ENCODE measurements at places on chromosomes 5 and 9.
A peak's percentile ranks its signal among the peaks of the same experiment; 100 is the strongest.

DNA sequence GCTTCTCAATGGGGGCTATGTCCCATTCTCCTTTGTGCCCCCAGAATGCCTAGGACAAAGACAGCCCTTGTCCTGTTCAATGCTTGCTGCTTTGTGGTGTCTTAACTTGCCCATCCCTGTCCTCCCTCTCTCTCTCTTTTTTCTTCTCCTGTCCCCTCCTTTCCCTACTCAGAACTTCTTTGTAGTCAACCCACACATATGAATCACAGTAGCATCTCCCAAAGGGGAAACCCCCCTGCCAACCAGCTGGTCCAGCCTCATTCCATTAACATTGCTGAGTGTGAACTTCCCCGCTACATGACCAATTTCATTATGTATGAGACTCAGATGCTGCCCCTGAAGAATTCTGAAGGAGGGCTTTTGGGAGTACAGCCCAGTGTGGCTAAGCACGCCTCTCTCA lies 408.3 kb downstream of the ENC1 start:
- peak; percentile 95 for DNase-seq

GRCh38 chr5:62964428-62964827 lies 385.8 kb downstream of the LRRC70 start:
- DNase-seq = no peak

DNA sequence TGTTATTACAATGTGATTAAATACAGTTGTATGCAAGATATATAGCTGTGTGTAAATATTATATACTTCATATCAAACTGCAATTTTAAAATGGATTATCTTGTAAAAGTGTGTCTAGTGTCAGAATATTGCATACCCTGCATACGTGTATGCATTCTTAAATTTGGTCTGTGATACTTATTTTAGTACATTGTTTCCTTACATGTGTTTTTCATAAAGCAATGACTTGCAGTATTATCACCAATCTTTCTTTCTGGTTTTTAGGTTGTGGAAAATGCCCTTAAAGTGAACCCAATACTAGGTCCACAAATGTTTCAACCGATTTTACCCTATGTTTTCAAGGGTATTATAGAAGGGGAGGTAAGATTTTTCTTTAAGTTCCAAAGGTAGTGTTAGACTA lies 28.5 kb upstream of the LRRC70 start:
- DNase-seq = no peak

- DNase-seq = peak; percentile 76
These were observed 1.2 kb downstream of the MIER3 start for GRCh38 chr5:56950626-56951125.

DNA sequence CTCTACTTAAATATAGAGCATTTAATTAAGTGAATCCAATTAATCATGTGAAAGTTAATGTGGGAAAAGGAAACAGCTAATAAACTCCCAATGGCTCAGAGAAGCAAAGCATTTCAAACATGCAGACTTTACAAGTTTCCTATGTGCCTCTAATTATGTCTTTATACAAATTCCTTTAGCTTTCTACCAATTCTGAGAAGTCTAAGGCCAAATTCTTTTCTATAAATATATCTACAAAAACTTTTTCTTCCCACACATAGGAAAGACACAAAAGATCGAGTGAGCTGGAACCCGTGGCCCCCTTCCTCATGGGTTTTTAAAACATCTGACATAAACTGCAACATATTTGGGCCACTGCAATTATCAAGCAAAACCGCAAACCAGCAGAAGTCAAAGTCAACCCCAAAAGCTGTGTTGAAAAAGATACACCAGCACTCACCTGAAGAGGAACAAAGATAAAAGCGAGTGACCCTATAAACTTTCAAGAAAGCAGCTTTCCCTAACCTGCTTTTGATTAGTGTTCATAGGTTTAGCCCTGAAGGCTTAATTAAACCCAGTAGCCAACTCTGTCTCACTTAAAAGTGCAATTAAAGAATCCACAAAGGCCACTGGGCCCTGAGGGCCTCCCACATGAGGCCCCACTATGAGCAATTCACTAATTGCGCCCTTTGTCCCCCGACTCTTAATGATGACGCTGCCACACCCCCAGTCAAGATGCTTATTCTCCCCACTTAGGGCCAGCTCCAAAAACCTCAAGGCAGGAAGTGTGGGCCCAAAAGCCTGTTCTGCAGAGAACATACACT lies 12.1 kb downstream of the SEMA5A start:
- peak; percentile 62 for DNase-seq

DNA sequence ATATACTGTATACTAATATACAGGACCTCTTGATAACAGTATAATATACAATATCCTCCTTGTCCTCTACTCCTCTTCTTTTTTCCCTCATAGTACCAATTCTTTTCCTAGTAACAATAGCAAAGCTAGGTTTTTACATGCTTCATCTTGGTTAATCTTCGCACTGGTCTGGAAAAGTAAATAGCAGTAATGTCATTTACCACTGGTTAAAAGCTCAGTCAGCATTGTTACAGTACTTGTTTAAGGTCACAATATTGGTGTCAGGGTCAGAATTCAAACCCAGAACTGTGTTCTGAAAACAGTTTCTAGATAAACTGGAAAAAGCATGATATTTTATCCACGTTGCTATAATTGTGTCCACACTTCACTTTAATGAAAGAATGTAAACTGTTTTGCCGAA lies 692.4 kb upstream of the CDH6 start:
- no peak for DNase-seq

DNA sequence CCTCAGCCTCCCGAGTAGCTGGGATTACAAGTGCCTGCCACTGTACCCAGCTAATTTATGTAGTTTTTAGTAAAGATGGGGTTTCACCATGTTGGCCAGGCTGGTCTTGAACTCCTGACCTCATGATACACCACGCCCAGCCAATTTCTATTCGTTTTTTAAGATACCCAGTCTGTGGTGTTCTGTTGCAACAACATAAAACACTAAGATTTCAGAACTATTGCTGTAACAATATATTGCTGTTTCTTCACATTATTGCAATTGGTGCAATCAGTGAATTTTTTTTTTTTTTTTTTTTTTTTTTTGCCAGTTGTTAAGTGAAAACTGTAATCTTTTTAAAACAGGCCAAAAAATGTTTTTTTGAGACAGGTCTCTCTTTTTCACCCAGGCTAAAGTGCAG lies 9.9 kb downstream of the SRP19 start:
- no peak for DNase-seq

GRCh38 chr5:54446379-54446732 lies 9.1 kb upstream of the HSPB3 start:
- peak; percentile 6 for DNase-seq

- peak; percentile 91 for DNase-seq
These were observed 194.6 kb downstream of the AOPEP start for GRCh38 chr9:94921092-94921471.

DNA sequence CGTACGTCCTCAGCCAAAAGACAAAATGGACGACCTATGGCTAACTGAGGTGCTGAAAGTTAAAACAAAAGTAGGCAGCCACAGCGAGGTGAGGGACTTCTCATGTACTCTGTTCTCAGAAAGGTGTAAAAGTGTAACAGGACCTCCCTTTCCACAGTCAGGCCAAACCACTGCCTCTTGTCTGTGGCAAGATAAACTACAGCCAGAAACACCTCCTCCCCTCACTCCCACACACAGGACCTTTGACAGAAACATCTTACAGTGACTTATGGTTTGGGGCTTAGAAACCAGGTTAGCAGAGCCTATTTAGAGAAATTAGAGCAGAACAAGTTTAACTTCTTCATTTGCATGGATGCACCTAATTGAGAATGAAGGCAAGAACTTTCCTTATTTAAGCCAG lies 499.1 kb upstream of the GRIN3A start:
- no peak for DNase-seq

DNA sequence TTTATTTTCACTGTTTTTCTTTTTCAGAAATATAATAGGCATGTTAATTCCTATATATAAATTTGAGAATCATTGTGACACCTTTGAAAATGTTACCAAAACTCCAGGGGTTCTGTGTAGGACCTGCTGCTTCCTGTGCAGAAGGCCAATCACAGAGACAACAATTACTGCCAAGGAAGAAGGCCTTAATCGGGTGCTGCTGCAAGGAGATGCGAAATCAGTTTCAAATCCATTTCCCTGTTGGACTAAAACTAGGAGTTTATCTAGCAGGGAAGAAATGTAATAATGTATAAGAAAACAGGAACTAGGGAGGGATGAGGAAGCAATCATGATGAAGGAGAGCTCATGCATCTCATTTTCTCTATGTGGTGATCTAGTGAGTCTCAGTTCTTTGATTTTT lies 209.7 kb upstream of the NUDT12 start:
- DNase-seq = no peak

DNA sequence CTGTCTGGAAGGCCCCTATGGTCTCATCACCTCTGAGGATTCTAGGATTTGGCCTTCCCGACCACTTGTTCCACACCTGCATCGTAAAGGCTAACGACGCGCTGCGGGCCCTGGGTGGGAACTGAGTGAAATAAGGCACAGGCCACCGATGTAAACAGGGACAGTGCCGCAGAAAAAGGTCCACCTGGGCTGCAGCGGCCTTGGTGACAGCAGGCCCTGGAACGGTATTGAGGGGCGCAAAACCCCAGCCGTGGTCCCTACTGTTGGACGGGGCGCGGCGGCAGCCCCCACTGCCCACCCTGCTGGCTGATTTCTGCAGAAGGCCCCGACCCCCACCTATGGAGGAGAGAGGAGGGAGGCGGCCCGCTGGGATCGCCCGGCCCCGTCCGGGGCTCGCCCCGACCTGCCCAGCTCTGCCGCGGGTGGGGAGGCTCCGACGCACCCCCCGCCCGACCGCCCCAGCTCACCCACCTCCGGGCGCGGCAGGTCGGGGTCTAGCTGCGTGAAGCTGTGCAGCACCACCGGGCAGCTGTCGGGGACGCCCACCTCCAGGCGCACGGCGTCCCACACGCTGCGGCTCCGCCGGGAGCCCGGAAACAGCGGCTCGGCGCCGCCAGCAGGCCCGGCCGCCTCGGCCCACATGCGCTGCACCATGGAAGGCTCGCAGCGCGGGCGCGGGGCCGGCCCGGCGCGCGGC lies 391 bp downstream of the RALGDS start:
- DNase-seq = no peak

GRCh38 chr9:137241490-137242268 lies 592 bp downstream of the TUBB4B start:
- DNase-seq = peak; percentile 60

GRCh38 chr5:40141418-40141817 lies 538.3 kb upstream of the PTGER4 start:
- no peak for DNase-seq

DNA sequence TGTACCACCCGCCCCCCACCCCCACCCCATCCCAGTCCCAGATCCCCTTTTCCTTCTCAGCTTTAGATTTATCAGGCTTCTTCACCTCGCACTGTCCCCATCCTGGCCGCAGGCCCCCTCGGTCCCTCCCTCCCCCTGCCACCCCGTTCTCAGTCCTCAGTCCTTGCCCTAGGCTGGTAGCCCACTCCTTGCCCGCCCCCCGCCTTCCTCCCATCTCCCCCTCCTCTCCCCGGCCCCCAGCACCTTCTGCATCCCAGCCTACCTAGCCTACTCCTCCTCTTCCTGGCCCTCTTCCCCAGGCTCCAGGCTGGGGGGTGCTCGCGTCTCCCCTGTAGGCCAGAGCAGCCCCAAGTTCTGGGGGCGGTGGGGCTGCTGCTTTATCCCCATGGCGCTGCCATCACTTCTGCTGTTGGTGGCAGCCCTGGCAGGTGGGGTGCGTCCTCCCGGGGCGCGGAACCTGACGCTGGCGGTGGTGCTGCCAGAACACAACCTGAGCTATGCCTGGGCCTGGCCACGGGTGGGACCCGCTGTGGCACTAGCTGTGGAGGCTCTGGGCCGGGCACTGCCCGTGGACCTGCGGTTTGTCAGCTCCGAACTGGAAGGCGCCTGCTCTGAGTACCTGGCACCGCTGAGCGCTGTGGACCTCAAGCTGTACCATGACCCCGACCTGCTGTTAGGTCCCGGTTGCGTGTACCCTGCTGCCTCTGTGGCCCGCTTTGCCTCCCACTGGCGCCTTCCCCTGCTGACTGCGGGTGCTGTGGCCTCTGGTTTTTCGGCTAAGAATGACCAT lies 828 bp downstream of the NPR2 start:
- DNase-seq = no peak

- no peak for DNase-seq
These were observed 173.3 kb upstream of the GAS1 start for GRCh38 chr9:87120610-87121009.

DNA sequence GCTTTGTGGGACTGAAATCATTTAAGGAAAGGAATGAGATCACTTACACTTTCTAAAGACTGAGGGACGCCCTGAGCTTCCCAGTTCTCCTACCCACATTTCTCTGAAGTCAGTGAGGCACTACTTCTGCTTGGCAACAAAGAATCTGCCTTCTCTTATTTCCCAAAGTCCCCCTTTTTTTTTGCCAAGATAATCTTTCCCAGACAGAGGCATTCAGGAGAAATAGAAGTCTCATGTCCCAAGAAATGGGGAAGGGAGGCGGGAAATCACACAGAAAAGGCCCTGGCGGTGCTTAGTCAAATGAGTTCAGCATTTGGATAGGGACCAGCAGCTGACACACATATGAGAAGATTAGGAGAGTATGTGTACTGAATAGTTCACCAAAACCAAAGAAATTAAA lies 159.7 kb downstream of the MUSK start:
- DNase-seq = peak; percentile 77

DNA sequence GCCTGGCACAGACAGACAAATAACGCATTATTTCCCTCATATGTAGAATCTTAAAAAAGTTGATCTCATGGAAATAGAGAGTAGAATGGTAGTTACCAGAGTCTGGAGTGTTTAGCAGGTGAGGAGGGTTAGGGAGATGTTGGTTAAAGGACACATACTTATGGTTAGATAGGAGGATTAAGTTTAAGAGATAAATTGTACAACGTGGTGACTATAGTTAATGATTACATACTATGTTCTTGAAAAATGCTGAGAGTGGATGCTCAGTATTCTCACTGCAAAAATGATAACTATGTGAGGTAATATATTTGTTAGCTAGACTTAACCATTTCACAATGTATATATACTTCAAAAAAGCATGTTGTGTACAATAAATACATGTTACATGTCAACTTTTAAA lies 38.0 kb downstream of the CERT1 start:
- DNase-seq = no peak

GRCh38 chr5:147340941-147341340 lies 106.1 kb downstream of the STK32A start:
- DNase-seq = no peak

DNA sequence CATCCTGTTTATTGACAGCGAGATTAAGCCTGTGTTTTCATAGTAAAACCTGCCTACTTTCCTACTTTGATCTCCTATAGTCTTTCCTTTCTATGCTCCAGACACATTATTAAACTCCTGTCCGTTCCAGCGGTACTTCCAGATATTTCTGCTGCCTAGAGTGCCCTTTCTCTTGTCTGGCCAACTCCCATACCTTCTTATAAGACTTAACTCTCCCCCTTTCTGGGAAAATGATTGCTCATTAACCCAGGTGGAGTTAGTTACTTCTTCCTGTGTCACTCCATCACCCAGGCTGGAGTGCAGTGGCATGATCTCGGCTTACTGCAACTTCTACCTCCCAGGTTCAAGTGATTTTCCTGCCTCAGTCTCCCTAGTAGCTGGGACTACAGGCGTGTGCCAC lies 33.1 kb downstream of the KDM4C start:
- no peak for DNase-seq

DNA sequence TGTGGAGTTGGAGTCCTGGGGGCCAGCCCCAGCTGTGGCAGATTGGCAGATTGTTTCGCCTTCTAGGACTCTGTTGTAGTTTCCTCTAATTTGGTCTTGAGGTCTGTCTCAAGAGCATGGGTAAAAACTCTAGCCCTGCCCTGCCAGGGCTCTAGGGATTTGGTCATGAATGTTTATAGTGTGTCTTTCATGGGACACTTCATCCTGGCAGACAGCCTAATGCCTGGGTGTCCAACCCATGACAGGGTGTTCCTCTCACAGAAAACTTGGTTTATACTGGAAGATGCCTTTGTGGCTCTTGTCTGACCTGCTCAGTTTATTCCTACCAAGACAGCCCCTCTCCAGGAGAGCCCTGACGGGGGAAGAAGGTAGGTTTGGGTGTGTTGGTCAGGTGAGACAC lies 45.5 kb downstream of the GALNT12 start:
- DNase-seq = peak; percentile 19
